ENCODE measurements at places on chromosomes 6 and 20. TPM values are rescaled to one million over a fixed set of nuclear protein-coding genes. Genes with fewer than 3 reads are reported as not detected.
A peak's percentile ranks its signal among the peaks of the same experiment; 100 is the strongest.

- H3K36me3 ChIP-seq = no peaks in the 10 kb centered on the region
- H3K27me3 ChIP-seq = no peaks in the 10 kb centered on the region
- no peak overlapping the region for H3K4me3 ChIP-seq
- no peaks in the 10 kb centered on the region for H3K4me1 ChIP-seq
- no peak overlapping the region for H3K27ac ChIP-seq
- DNase-seq = no peak
Observed at GRCh38 chr6:135517527-135517926, 20.0 kb upstream of the AHI1 start.

GRCh38 chr6:71204741-71205140 is 83.9 kb upstream of the OGFRL1 start:
- no peak overlapping the region for H3K27ac ChIP-seq
- H3K27me3 ChIP-seq = no peaks in the 10 kb centered on the region
- DNase-seq = no peak
- no peak overlapping the region for H3K4me3 ChIP-seq

Gene SIRPG
- total RNA-seq = not detected

Gene PGC
- not detected for total RNA-seq

DNA sequence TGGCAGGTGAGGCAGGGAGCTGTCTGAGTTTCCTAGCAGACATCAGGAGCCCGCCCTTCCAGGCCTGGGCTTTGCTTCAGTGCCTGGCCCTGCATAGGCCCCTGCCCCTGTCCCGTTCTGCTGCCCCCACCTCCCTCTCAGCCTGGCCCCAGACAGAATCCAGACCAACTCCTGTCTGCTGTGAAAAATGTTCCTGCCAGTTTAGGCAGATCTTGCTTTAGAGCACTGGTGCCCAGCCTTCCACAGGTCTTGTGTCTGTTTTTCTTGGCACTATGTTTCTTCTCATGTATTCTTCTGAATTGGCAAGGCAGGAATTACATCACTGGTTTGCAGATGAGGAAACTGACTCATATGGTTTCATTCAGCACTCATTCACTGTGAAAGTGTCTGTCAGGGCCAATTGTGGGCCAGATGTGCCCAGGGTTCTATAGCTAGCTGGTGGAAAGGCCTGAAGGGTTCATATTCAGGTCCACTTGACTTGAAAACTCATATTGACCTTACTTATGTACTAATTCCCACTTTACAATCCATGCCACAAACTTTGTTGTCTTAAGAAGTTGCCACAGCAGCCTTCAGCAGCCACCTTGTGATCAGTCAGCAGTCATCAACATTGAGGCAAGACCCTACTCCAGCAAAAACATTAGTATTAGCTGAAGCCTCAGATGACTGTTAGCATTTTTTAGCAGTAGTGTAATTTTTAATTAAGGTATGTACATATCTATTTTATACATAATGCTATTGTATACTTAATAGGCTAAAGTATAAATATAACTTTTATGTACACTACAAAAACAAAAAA is 40.5 kb downstream of the HLA-F start:
- no peak overlapping the region for H3K4me3 ChIP-seq
- H3K27ac ChIP-seq = no peak overlapping the region
- no peaks in the 10 kb centered on the region for H3K36me3 ChIP-seq
- no peak for DNase-seq

GRCh38 chr6:165769884-165770283 is 106.8 kb upstream of the PDE10A start:
- 0 out of 2 replicates have a peak, but pooled peaks cover 2% of the 10 kb centered on the region for H3K27me3 ChIP-seq
- no peaks in the 10 kb centered on the region for H3K36me3 ChIP-seq
- H3K4me3 ChIP-seq = no peak overlapping the region
- DNase-seq = no peak

- no peak for DNase-seq
- no peak overlapping the region for H3K27ac ChIP-seq
- no peak overlapping the region for H3K4me3 ChIP-seq
- H3K27me3 ChIP-seq = no peaks in the 10 kb centered on the region
- no peaks in the 10 kb centered on the region for H3K4me1 ChIP-seq
- peaks cover 94% of the 10 kb centered on the region for H3K36me3 ChIP-seq
Observed at GRCh38 chr6:15508931-15509330, 153.9 kb downstream of the DTNBP1 start.

GRCh38 chr20:667351-668034 is 8.1 kb downstream of the SCRT2 start:
- no peaks in the 10 kb centered on the region for H3K27me3 ChIP-seq
- H3K4me1 ChIP-seq = peaks cover 7% of the 10 kb centered on the region
- no peaks in the 10 kb centered on the region for H3K36me3 ChIP-seq

- H3K4me1 ChIP-seq = no peaks in the 10 kb centered on the region
- DNase-seq = no peak
- H3K27me3 ChIP-seq = no peaks in the 10 kb centered on the region
Observed at GRCh38 chr6:158131926-158132325, 36.1 kb downstream of the SERAC1 start.

GRCh38 chr6:19664878-19665612 is 172.1 kb upstream of the ID4 start:
- no peaks in the 10 kb centered on the region for H3K27me3 ChIP-seq
- no peaks in the 10 kb centered on the region for H3K36me3 ChIP-seq
- no peak overlapping the region for H3K27ac ChIP-seq
- H3K4me3 ChIP-seq = no peak overlapping the region

GRCh38 chr6:120903836-120904235 is 430.4 kb downstream of the TBC1D32 start:
- no peak overlapping the region for H3K27ac ChIP-seq
- no peak for DNase-seq
- no peaks in the 10 kb centered on the region for H3K27me3 ChIP-seq
- no peaks in the 10 kb centered on the region for H3K4me1 ChIP-seq
- no peaks in the 10 kb centered on the region for H3K36me3 ChIP-seq
- no peak overlapping the region for H3K4me3 ChIP-seq

Gene TRIM10
- 0.09 TPM for total RNA-seq

Gene GPR6
- total RNA-seq = 0.20 TPM

GRCh38 chr20:59123011-59123677 is 40.5 kb upstream of the ZNF831 start:
- H3K4me1 ChIP-seq = peaks cover 15% of the 10 kb centered on the region
- no peak overlapping the region for H3K4me3 ChIP-seq
- H3K27me3 ChIP-seq = no peaks in the 10 kb centered on the region
- peaks cover 12% of the 10 kb centered on the region for H3K36me3 ChIP-seq
- DNase-seq = no peak

- DNase-seq = no peak
- no peak overlapping the region for H3K4me3 ChIP-seq
- H3K27me3 ChIP-seq = no peaks in the 10 kb centered on the region
- H3K4me1 ChIP-seq = peaks cover 8% of the 10 kb centered on the region
- no peak overlapping the region for H3K27ac ChIP-seq
Observed at GRCh38 chr6:14335071-14335470, 217.5 kb downstream of the CD83 start.

Gene SMIM26
- 66.5 TPM for total RNA-seq

GRCh38 chr6:135183002-135183531 is 2.0 kb downstream of the MYB start:
- no peaks in the 10 kb centered on the region for H3K36me3 ChIP-seq
- H3K4me3 ChIP-seq = peak overlapping the region; percentile 71
- peak; percentile 63 for DNase-seq
- peaks cover 2% of the 10 kb centered on the region for H3K4me1 ChIP-seq
